ENCODE measurements at places on chromosomes 4 and X.
A peak's percentile ranks its signal among the peaks of the same experiment; 100 is the strongest.

DNA sequence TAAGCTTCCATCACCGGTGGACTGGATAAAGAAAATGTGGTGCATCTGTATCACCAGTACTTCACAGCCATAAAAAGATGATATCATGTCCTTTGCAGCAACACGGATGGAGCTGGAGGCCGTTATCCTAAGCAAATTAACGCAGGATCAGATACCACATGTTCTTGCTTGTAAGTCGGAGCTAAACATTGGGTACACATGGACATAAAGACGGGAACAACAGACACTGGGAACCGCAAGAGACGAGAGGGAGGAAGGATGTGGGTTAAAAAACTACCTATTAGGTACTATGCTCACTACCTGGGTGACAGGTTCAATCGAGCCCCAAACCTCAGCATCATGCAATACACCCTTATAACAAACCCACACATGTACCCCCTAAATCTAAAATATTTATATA, 16.3 kb upstream of the IDS start:
- DNase-seq, result no peak

DNA sequence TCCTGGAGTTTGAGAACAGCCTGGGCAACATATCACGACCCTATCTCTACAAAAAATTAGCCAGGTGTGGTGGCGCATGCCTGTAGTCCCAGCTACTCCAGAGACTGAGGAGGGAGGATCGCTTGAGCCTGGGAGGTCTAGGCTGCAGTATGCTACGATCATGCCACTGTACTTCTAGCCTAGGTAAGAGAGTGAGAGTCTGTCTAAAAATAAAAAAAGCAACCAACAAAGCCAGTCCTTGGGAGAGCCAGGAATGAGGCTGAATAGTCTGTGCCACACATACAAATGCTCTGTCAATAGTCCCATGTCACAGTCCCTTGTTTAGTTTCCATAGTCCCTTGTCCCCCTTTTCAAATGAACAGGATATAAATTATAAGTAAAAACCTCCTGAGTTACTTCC, 19.3 kb upstream of the PRSS48 start:
- DNase-seq, result no peak

- DNase-seq, result no peak
These were observed 3.1 kb upstream of the FBXL5 start for GRCh38 chr4:15658136-15658770.

- no peak for DNase-seq
These were observed 793 bp downstream of the TSPAN7 start for GRCh38 chrX:38561951-38562719.

- no peak for DNase-seq
These were observed 85.4 kb downstream of the WFS1 start for GRCh38 chr4:6355052-6355451.

DNA sequence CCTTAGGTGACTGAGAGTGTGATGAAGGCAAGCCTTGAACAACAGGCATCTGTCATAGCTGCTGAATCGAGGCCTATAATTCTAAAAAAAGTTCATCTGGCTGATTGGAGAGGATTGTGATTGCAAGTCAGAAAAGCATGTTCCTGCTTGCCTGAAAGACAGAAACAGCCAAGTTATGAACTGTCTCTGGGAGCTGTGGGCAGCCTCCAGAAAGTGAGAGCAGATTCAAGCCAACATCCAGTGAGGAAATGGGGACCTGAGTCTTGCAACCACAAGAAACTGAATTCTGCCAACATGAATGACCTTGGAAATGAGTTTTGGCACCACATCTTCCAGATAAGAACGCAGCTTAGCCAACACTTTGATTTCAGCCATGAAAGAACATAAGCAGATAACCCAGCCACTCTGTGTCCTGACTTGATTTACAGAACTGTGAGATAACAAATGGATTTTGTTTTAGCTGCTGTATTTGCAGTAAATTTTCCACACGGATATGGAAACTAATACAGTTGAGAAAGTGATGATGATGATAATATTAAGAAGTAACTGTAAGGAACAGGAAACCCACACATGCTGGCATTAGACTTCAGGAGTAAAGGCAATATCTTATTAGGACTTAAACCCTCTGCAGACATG, 240.3 kb upstream of the NDST3 start:
- no peak for DNase-seq

- peak; percentile 60 for DNase-seq
These were observed 56.9 kb downstream of the MAD2L1 start for GRCh38 chr4:120009731-120010130.

- no peak for DNase-seq
These were observed 777.7 kb downstream of the STIM2 start for GRCh38 chr4:27638163-27638915.

DNA sequence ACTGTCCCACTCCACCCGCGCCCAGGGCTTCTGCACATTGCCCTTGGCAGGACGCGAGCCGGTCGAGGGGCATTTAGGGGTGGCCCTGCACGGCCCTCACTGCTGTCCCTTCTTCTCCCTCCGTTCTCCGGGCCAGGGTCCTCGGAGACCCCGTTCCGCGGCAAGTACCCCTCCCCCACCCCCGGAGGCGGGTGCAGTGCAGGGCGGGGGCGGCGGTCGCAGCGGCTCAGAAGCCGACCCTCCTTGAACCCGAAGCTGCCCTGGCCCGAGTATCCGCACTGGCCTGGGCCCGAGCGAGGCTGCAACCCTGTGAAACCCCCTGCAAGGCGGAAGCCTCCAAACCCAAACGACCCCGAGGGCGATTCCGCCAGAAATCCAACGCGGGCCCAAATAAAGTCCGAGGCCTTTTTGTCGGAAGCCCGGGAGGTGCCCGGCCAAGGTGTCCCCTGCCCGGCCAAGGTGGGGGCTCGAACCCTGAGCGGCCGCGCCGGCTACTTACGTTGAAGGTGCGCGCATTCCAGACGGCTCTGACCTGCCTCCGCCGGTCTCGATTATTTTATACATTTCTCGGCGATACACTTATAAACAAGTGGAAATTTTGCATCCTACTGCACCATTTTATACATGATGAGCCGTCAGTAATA, 53.1 kb upstream of the TMEM33 start:
- no peak for DNase-seq

DNA sequence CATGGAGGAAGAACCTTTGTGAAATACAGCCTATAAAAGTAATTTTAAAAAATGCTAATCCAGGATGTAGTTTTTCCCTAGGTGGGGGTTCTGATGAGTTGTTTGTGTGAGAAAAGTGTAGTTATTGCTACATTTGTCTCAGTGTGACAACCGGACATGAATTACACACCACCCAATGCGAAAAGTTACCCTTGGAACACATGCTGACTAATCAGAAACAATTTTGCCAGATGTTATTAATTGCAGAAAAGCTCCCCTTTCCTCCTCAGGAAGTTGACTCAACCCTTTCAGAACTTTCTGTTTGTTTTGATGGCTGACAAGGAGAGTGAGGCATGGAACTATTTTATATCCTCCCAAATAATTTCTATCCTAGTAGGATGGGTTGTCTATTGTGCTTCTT, 38.1 kb upstream of the EDA2R start:
- no peak for DNase-seq

DNA sequence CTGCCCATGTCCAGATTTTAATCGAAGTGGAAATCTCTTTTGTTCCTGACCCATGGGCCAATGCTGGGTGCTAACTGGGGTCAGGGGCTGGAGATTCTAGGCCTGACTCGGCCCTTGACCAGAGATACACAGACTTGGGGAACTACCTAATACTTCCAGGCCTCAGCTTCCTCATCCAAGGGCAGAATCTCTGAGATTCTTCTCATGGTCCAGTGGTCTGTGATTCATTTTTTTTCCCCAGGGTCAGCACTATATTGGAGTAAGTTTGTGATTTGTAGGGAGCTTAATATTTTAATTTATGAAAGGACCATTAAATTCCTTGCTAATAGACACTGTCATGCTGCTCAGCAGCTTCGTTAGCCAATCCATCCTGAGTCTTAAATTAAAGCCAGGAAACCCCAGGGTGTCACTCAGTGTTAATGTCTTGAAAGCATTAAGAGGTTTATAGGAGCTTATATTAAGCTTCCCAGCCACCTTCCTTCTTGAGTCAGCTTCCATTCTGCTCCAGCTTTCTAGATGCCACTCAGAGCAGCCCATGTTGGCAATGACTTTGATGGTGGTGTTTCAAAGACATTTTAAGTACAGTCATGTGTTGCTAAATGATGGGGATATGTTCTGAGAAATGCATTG, 27.0 kb upstream of the PROM1 start:
- no peak for DNase-seq

- no peak for DNase-seq
These were observed 177.6 kb downstream of the IQCM start for GRCh38 chr4:149638073-149638472.

- DNase-seq, result peak; percentile 4
These were observed 57.2 kb downstream of the USP38 start for GRCh38 chr4:143241892-143242291.

DNA sequence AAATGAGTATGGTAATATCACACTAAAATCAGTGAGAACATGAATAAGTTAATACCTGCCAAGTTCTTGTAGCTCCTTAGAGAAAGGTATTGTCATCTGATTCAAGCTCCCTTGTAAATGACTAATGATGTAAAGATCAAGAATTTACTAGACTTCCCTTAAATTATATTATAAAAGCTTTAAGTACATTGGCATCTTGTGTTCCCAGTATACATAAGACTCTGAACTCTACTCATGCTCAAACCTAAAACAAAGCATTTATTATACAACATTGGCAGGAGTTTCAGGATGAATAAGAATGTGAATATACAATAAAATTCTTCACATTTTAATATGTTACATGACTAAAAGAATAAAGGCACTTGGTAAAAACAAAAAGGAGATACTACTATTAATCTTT, 126.8 kb upstream of the UNC5C start:
- DNase-seq, result no peak

DNA sequence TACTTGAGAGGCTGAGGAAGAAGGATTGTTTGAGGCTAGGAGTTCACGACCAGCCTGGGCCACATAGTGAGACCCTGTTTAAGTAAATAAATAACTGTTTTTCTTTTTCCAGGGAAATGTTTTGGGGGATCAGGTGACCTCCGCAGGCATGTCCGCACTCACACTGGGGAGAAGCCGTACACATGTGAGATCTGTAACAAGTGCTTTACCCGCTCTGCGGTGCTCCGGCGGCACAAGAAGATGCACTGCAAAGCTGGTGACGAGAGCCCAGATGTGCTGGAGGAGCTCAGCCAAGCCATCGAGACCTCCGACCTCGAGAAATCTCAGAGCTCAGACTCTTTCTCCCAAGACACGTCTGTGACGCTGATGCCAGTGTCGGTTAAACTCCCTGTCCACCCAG, 30.5 kb downstream of the ZBTB49 start:
- DNase-seq, result no peak

DNA sequence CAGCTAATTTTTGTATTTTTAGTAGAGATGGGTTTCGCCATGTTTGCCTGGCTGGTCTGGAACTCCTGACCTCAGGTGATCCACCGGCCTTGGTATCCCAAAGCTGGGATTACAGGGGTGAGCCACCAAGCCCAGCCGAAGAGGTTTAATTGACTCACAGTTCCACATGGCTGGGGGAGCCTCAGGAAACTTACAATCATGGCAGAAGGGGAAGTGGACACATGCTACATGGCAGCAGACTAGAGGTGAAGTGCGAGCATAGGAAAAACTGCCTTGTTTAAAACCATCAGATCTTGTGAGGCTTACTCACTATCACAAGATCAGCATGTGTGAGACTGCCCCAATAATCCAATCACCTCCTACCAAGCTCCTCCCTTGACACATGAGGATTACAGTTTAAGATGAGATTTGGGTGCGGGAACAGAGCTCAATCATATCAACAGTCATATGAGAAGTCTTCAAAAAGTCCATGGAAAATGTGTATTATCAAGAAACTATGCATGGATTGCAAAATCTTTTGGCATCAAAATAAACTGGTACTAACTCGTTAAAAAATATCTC, 25.8 kb upstream of the RPL39 start:
- no peak for DNase-seq

- DNase-seq, result no peak
These were observed 7.6 kb downstream of the SLC25A14 start for GRCh38 chrX:130347321-130347720.

- DNase-seq, result no peak
These were observed 1794.9 kb upstream of the TENM3 start for GRCh38 chr4:180448306-180448705.

DNA sequence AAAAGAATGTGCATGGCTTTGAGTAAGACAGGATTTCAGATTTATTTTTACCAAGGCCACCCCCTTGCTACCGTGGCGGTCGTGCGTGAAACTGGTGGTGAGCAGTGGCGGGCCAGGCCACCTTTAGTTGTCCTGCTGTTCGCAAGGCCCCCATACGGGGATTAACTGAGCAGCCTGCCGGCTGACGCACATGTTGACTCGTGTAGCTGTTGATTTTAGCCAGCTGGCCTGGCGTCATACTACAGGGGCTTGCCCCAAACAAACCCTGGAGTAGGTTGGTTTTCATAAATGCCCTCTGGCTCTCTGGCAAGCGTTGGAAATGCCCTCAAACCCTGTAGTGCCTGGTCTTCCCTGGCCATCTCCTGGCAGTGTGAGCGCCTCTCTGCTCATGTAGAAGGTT, 28.4 kb downstream of the WFS1 start:
- DNase-seq, result no peak

GRCh38 chr4:2761035-2761923, 5.1 kb upstream of the TNIP2 start:
- DNase-seq, result peak; percentile 57

DNA sequence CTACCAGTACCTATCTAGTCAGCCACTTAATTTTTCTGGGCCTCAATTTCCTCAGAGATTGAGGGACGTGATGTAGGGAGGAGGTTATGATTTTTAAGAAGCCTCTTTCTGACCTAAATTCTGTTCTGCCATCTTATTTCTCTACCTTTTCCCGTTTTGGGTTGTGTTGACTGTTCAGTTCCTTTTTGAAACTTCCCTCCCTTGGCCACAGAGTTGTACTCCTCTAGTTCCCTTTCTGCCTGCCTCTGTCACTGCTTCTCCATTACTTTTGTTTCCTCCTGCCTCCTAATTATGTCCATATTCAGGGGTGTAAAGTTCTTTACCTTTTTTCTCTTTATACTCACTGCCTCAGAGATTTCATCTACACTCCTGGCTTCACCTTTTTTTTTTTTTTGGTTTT, 25.4 kb downstream of the CLCN5 start:
- DNase-seq, result no peak

- no peak for DNase-seq
These were observed 235.2 kb downstream of the HEPH start for GRCh38 chrX:66399273-66399672.

DNA sequence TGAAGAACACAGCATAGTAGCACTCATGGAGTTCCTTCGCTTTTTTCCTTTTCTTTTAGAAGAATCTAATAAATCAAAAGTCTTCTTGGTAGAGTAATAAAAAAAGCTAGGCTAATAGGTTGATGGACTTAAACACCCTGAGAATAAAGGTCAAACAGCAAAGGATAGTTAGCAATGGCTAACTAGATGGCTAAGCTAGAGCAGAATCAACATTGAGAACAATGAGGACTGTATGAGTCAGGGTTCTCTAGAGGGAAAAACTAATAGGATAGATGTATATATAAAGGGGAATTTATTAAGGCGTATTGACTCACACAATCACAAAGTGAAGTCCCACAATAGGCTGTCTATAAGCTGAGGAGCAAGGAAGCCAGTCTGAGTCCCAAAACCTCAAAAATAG, 550.9 kb downstream of the GLUD2 start:
- DNase-seq, result no peak

GRCh38 chr4:114791976-114792375, 193.4 kb downstream of the UGT8 start:
- DNase-seq, result no peak

- DNase-seq, result no peak
These were observed 163.1 kb downstream of the CPE start for GRCh38 chr4:165541851-165542459.

GRCh38 chr4:166432842-166433241, 559.8 kb downstream of the TLL1 start:
- DNase-seq, result no peak

All from PC-9 (cell line).